WTC11 (cell line): ENCODE measurements at places on chromosomes 11 and 22. TPM values are rescaled to one million over a fixed set of nuclear protein-coding genes. Genes with fewer than 3 reads are reported as not detected.

DNA sequence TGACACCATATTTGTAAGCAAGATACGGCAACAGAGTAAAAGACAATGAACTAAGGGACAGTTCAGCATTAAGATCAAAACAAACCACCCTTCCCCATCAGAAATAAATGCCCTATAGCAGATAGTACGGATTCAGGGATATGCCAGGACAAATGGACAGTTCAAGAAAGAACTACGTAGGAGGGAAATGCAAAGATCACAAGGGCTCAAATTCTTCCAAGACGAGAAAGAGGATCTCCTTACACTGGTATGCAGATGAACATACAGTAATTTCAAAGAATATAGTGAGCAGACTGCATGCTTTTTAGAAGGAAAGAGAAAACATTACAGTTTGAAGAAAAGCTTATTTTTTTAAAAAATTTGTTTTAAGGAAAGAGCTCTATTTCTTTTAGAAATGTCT lies 124.7 kb upstream of the APOA1 start:
- peak overlapping the region; percentile 12 for H3K27ac ChIP-seq
- H3K4me1 ChIP-seq: peaks cover 40% of the 10 kb centered on the region
- H3K36me3 ChIP-seq: no peaks in the 10 kb centered on the region
- no peak for DNase-seq
- H3K4me3 ChIP-seq: no peak overlapping the region
- H3K27me3 ChIP-seq: no peaks in the 10 kb centered on the region

- peaks cover 98% of the 10 kb centered on the region for H3K27me3 ChIP-seq
- H3K4me1 ChIP-seq: 0 out of 2 replicates have a peak, but pooled peaks cover 3% of the 10 kb centered on the region
- no peak for DNase-seq
- H3K27ac ChIP-seq: no peak overlapping the region
- no peak overlapping the region for H3K4me3 ChIP-seq
- H3K36me3 ChIP-seq: no peaks in the 10 kb centered on the region
These were observed 75.4 kb upstream of the VPREB1 start for GRCh38 chr22:22168941-22169867.

DNA sequence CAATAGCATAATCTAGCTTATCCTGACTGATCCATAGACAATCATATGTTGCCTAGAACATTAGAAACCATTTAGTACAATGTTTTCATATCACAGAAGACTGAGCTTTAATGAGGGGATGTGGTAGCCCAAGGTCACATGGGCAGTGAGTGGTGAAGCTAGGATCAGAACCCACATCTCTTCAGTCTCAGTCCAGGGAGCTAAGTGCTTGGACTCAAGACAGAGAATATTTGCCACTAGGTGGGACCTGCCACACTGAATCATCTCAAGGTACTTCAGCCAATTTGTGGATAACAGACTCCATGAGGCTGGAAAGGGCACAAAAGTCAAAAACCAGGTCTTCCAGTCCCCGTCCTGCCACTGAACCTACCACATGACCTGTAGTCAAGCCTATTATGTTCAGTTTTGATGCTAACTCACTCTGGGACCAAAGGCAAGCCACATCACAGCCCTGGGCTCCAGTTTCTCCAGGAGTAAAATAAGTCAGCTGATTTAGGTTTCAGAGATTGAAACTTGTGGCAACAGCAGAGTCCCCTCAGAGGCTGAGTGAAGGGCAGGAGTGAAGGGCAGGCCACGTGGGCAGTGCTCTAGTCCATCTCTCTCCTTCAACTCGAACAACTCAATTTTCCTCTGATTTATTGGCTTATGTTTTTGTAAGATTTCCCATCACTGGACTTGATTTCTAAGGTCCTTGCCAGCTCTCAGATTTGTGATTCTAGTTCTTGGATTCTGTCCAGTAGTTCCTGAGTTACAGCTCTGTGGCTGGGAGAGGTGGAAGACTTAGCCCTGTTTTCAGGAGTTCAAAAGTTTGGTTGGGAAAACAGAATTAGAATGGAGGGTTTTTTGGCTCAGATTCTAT lies 84.6 kb upstream of the PHOX2A start:
- H3K27me3 ChIP-seq: no peaks in the 10 kb centered on the region
- H3K4me1 ChIP-seq: peaks cover 5% of the 10 kb centered on the region
- H3K4me3 ChIP-seq: no peak overlapping the region
- H3K27ac ChIP-seq: no peak overlapping the region
- no peaks in the 10 kb centered on the region for H3K36me3 ChIP-seq

DNA sequence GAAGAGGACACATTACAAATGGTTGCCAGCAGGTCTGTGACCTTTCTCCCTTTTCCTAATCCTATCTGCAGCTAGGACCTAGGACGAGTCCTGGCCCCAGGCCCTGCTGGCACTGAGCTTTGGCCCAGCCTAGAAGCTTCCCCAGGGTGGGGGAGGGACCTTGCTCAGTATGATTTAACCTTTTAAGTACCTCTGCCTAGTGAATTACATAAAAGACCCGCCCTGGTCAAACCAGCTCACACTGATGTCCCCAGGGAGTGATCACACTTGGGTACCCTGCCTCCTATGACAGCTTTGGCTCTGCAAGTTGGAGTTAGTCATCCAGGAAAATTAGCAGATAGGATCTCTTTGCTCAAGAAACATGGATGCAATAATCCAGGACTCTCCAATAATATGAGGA lies 21.9 kb downstream of the ASCC2 start:
- no peaks in the 10 kb centered on the region; the same call in 1 of the 2 replicates for H3K27me3 ChIP-seq
- 0 out of 2 replicates have a peak, but pooled peaks cover 3% of the 10 kb centered on the region for H3K4me1 ChIP-seq
- no peak overlapping the region for H3K4me3 ChIP-seq
- no peak for DNase-seq
- 0 out of 2 replicates have a peak overlapping the region, but pooled peaks have one; percentile 41 for H3K27ac ChIP-seq

- H3K4me1 ChIP-seq: peaks cover 37% of the 10 kb centered on the region
- H3K4me3 ChIP-seq: no peak overlapping the region
- no peaks in the 10 kb centered on the region for H3K36me3 ChIP-seq
- no peak for DNase-seq
These were observed 147.8 kb upstream of the SESN3 start for GRCh38 chr11:95378789-95379188.

DNA sequence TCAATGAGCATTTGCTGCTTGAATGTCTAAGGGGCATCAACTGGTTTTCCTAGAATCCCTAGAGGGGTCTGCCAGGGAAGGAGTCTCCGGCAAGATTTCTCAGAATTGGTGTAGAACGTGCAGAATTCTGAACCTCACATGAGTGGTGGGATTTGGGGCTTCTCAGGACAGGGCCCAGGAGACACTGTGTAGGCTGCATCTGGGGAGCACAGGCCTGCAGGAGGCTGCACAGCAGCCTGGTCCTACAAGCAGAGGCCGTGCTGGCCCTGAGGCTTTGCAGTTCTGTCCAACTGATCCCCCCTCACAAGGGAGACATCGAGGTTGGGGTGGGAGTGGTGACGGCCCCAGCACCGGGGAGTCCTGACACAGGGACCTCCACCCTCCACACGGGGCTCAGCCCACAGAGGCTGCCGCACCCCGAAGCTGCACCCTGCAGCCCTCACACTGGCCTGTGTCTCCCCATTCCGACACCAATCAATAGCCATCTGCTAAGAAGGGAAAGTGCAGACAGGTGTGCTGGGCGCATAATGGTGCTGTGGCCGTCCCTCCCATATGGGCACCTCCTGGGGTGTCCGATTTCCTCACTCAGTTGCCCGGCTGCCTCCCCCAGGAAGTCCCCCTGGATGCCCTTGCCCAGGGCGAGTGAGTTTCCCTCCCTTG lies 688.1 kb downstream of the BRD1 start:
- no peak overlapping the region for H3K27ac ChIP-seq
- H3K4me1 ChIP-seq: peaks cover 12% of the 10 kb centered on the region; the same call in 1 of the 2 replicates
- no peak for DNase-seq
- H3K4me3 ChIP-seq: no peak overlapping the region

ROBO4 gene
- total RNA-seq: 0.07 to 0.13 TPM (median 0.09 TPM) in 3 replicates
